Naive thymus-derived CD8-positive, alpha-beta T cell (primary cell): ENCODE measurements at places on chromosomes 12 and 14.

- DNase-seq: no peak
These were observed 42.0 kb upstream of the ELK3 start for GRCh38 chr12:96152164-96152563.

GRCh38 chr14:31476131-31476866, 11.5 kb downstream of the GPR33 start:
- DNase-seq: no peak

DNA sequence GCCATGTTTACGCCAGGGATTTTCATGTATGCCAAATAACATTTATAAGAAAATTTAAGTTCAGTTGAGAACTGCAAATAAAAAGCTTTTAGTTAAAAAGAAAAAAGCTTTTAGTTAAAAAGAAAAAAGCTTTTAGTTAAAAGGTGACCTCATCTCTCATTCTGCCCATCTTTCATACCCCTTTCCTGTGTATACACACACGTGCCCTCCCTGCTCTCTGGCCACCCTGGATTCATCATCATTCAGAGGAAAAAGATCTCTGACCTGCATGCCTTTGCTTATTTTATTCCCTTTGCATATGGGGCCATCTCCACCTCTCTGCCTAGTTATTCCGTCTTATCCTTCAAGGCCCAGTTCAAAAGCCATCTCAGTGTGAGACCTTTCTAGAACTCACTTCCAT, 38.1 kb upstream of the CDK17 start:
- no peak for DNase-seq

DNA sequence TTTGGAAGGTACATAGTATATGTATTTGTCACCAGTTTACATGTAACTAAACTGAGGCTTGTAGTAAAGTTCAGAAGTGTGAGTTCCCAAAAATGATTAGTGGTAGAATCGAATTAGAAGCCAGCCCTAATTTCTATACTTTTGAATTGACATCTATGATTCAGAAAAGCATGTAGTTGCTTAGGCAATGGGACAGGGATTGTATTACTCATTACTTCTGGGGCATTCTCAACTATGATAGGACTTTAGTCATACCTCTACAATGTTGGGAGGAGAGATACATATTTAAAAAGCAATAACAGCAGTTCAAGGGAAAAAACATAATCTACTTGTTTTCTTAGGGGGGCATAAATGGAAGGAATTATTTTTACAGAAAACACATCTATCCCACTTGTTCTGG, 277.9 kb upstream of the E2F7 start:
- DNase-seq: no peak

DNA sequence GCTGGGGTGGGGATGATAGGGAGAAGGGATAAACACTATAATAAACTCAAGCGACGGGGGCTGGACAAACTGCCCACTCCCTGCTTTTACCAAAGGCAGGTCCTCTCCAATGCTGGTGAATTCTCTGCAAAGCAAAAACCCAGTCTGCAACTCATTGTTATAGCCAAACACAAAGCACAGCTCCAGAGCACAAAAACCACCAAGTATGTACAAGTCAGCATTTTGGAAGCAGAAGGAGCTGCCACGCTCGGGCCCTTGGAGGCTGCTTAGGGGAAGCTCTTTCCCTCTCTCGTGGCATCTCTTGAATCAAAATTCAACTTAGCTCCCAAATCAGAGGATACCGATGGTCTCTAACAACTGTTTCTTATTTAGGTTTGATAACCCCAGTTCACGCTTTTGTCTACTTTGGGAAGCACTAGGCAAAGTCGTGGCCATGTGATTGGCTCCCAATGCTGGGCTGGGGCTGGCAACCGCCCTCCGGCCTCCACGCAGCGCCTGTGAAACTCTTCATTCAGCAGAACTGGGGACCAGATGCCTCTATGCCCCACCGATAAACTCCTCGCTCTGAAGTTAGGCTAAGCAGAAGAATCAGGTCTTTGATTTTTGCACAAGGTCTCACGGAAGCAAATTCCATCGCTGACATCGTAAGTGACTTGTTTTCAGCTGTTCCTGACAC, 158.5 kb upstream of the FOXN3 start:
- DNase-seq: no peak

- DNase-seq: no peak
These were observed 180.8 kb downstream of the C12orf50 start for GRCh38 chr12:87848248-87848868.

DNA sequence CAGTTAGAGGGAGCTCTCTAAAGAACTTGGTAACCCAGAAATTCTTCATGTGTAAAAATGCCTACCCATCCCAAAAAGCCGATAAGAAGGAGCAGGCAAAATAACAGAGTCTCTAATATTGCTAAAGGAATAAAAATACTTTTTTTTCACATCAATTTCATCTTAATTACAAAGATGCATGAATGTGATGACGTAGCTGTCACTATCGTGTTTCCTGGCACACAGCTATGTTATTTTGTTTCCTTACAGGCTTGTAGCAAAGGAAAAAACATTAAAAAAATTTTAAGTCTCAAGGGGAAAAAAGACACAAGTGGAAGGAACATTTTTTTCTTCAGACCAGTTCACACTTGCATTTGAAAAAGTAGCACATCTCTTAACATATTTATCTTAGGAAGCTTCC, 10.3 kb upstream of the LGALS3 start:
- no peak for DNase-seq

GRCh38 chr14:102461490-102462338, 47.9 kb downstream of the ANKRD9 start:
- no peak for DNase-seq

DNA sequence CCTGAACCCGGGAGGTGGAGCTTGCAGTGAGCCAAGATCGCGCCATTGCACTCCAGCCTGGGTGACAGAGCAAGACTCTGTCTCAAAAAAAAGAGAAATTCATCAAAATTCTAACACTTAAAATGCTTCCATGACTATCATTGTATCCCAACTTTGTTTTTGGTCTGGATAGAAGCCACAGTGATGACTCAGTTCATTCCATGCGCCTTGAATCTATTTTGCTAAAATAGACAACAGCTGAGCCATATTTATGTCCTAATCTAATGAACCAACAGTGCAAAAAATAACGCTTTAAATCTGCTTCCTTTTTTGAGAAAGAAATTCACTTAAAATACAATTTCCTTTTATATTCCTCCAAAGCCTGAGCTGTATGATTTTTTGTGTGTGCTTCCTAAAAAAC, 23.2 kb upstream of the BICD1 start:
- no peak for DNase-seq

GRCh38 chr14:52954346-52955214, 3.7 kb upstream of the FERMT2 start:
- no peak for DNase-seq
